Aorta (tissue), 5 donors: ENCODE measurements at places on chromosomes 3 and 15. TPM values are rescaled to one million over a fixed set of nuclear protein-coding genes. Genes with fewer than 3 reads are reported as not detected.

Gene ONECUT1
- total RNA-seq: not detected

Gene C3orf85
- not detected for total RNA-seq

Gene TNFAIP8L3
- total RNA-seq: 48.4 TPM

Gene RTP4
- total RNA-seq: 1.8 TPM

Gene GNAT1
- not detected for total RNA-seq

Gene GPR156
- 0.49 TPM for total RNA-seq

Gene FNDC3B
- 223 TPM for total RNA-seq

Gene CACNA2D3
- total RNA-seq: 2.4 TPM

Gene SERPINI2
- 0.51 TPM for total RNA-seq

Gene OXNAD1
- 7.4 TPM for total RNA-seq

Gene APOD
- total RNA-seq: 301 TPM

Gene TRIM42
- not detected for total RNA-seq

Gene LDHAL6B
- total RNA-seq: not detected

Gene CSK
- total RNA-seq: 55.2 TPM

Gene HOMER2
- total RNA-seq: 2.3 TPM
